ENCODE measurements at places on chromosomes 3 and 15. TPM values are rescaled to one million over a fixed set of nuclear protein-coding genes. Genes with fewer than 3 reads are reported as not detected.

The ARHGAP31 gene
- total RNA-seq: 4.0 TPM

The PATL2 gene
- 8.8 TPM for total RNA-seq

The AGBL1 gene
- total RNA-seq: not detected

DNA sequence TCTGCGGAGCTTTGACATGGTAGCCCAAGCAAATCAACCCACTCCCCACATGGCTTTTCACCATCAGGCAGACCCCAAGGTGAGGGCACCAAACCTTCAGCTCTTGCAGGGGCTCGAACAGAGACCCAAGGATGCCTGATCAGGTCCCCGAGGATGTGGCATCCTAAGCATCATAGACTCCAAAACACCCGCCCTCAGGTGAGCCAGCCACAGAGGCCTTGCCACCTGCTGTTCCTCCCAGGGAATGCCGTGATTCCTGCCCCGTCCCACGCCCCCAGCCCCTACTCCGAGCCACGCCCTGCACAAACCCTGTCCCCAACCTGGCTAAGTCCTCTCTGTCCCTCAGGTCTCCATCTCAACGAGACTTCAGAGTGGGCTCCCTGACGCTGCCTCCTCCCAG, 34.7 kb upstream of the SLC41A3 start:
- DNase-seq: no peak

- no peak for DNase-seq
These were observed 33.6 kb upstream of the UBP1 start for GRCh38 chr3:33473813-33474212.

DNA sequence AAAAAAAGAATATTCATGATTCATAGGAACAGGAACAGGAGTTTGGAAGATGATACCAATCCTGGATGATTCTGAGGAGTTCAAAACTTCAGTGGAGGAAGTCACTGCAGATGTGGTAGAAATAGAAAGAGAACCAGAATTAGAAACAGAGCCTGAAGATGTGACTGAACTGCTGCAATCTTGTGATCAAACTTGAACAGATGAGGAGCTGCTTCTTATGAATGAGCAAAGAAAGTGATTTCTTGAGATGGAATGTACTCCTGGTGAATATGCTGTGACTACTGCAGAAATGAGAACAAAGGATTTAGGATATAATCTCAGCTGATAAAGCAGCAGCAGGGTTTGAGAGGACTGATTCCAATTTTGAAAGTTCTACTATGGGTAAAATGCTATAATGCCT, 72.7 kb downstream of the GSK3B start:
- DNase-seq: no peak

DNA sequence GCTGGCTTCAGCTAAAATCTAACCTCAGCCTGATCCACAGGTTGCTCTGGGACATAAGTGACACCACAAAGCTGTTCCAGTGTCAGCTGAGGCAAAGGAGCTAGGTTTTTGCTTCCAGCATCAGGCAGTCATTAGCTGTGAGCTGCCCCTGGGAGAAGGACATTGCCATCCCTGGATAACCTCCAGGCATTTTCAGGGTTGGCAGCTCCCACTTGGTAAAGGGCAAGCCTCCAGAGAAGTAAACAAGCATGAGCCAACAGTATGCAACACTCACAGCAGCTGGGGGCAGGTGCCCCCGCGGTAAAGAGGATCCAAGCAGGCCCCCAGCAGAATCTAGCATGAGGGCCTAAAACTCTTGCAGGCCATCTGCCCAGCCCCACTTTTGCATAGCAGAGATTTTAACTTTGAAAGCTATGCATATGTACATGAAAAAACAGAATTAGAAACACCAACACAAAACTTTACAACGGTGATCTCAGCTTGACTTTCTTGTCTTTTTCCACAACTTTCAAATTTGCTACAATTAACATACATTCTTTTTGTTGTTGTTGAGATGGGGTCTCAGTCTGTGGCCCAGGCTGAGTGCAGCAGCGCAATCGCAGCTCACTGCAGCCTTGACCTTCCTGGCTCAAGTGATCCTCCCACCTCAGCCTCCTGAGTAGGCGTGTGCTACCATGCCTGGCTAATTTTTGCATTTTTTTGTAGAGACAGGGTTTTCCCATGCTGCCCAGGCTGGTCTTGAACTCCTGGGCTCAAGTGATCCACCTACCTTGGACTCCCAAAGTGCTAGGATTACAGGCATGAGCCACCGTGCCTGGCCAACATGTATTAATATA, 83.8 kb upstream of the TPM1 start:
- DNase-seq: no peak

DNA sequence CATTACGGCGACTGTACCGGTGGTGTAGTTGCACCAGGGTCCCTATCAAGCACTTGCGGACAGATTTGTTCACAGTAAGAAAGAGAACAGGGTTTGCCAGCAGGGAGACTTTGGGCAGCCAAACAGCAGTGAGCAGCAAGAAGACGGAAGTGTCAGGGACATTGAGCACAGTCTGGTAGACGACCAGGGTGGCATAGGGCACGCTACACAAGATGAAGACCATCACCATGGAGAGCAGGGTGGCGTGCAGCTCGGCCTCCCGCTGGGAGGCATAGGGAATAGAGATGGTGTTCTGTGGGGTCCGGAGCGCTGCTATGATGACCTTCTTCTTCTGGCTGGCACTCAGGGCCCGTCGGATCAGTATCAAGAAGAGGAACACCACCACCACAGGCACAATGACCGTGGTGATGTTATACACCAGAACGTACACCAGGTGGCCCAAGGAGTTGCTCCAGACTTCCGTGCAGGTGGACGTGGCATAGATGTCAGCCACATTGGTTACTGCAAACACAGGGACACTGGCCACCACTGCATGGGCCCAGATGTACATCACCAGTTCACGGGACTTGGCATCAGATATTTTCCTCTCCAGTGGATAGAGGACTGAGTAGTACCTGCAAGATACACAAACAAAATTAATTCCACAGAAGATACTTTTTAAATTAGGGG, 19.1 kb upstream of the FSIP1 start:
- peak; percentile 38 for DNase-seq

DNA sequence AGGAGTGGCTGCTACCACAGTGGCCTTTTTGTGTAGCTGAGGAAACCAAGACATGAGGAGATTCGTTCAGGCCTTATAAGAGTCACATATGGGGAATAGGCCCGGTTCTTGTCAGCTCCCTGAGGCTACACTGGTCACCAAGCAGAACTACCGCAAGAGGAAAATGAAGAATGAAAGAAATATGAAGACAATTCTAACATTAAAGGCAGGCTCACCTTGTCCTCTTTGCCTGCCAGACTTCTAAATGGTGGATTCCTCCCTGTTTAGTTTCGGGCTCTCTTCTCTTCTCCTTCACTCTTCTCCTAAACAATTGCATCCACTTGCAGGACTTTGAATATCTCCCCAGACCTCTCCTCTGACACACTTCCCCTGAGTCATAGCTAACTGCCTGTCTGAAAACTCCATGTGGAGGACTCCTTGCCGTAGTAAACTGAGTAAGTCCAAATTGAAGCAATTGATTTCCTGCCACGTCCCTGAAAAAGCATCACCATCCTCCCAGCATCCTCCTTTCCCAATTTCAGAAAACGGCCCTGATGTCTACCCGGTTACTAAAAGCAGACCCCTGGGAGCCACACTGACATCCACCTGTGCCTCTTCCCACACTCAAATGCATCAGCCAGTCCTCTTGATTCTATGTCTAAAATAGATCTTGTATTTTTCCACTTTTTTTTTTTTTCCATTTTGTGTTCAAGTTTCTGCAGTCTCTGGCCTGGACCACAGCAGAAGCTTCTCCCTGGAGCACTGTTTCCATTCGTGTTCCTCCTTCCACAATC, 30.3 kb upstream of the VEPH1 start:
- no peak for DNase-seq

Measured in OCI-LY7 (cell line).